ENCODE measurements at places on chromosomes 13 and 19. TPM values are rescaled to one million over a fixed set of nuclear protein-coding genes. Genes with fewer than 3 reads are reported as not detected.

The LCP1 gene
- 9.4 TPM for total RNA-seq

GRCh38 chr19:5718579-5719273 lies 1.2 kb downstream of the LONP1 start:
- no peak for DNase-seq

DNA sequence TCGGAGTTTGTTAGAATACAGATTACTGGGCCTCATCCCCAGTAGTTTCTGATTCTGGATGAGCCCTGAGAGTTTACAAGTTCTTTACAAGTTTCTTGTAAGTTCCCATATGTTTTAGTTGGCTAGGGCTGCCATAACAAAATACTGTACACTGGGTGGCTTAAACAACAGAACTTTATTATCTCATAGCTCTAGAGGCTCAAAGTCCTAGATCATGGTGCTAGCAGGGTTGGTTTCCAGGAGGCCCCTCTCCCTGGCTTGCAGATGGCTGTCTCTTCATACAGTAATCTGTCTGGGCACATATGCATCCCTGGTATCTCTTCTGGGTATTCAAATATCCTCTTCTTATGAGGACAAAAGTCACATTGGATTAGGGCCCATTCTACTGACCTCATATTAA lies 167.2 kb downstream of the KLF5 start:
- DNase-seq, result no peak

The TPTE2 gene
- total RNA-seq, result not detected

The IGFLR1 gene
- total RNA-seq, result 7.7 TPM

DNA sequence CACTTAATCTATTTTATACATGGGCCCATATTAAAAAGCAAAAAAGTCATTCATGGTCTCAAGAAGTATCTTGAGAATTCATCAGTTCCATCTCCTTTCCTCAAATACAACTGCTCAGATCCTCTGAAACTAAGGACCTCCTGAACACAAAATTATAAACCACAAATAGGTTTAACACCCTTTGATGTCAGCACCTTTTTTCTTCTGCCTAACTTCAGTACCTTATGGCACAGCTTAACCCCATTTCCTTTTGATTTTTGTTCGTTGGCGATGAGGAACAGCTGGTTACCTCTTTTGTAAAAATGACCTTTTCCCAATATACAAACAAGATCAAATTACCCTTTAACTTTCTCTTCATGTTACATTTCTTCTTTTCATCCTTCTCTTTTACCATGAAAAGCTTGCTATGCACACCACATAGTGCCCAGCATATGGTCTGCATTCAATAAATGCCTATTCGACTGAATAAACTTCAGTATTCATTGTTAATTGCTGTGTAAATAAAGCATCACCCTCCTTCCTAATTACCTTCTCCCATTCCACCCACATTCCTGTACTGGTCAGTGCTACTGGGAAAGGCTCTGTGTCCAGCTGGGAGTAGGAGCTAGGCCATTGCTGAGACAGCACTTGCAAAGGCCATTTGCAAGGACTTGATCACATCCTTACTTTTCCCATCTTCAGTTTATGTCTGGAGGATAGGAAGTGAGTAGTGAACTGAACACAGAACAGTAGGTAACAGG lies 317.9 kb downstream of the SHISA2 start:
- DNase-seq, result no peak

DNA sequence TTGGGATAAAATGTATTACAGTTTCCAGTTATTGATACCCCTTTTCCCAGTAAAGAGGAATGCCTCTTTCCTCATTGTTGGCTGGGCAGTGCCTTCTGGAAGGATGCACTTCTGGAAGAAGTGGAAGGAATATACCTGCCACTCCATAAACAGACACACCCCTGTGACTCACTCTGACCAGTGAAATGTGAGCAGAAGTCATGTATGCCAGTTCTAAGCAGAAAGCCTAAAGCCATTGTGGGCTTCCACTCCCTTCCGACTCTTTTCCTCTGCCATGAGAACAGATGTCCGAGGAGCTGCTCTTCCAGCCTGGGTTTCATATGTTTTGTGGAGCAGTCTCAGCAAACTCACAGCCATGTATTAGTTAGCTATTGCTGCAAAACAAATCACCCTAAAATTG lies 166.1 kb upstream of the SERP2 start:
- DNase-seq, result no peak

GRCh38 chr19:36488846-36489117 lies 579 bp downstream of the ZNF566 start:
- DNase-seq, result peak; percentile 33

- DNase-seq, result no peak
These were observed 140.1 kb downstream of the ZDHHC20 start for GRCh38 chr13:21318891-21319532.

- no peak for DNase-seq
These were observed 58.5 kb upstream of the GPR12 start for GRCh38 chr13:26819046-26819445.

GRCh38 chr13:73635166-73635787 lies 498.9 kb downstream of the KLF12 start:
- DNase-seq, result no peak

DNA sequence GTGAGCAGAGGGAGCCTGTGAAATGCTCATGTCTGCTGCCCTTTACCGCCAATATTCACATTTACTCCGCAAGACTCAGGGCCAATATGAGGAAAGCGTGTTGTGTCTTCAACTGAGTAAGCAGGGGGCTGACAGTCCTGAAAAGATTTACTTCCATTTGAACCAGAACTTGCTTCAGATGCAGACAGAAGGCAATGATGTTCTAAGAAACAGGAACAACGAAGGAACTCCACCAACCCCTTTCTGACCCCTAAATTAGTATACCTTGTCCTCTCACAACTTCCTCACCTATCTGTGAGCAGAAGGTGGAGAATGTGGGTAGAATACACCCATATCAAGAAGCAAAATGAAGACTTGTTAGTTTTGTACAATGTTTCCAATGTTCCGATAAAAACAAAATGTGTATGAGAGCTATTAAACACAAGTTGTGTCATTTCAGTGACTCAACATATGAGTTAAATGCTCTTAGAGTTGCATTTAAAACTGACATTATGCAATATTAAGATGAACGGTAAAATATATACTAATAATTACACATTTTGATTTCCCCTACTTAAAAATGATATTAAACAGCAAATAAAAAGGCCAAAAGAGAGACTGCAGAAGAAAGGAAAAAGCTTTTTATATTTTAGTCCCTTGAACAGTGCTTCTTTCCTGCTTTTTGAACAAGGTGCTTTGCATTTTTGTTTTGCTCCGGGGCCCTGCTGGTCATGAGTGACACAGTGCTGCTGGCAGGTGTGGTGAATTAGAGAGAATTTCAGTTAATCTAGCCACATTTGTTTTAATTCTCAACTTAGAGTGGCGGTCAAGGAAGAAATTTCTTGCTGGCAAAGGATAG lies 16.0 kb downstream of the TMEM272 start:
- DNase-seq, result no peak

DNA sequence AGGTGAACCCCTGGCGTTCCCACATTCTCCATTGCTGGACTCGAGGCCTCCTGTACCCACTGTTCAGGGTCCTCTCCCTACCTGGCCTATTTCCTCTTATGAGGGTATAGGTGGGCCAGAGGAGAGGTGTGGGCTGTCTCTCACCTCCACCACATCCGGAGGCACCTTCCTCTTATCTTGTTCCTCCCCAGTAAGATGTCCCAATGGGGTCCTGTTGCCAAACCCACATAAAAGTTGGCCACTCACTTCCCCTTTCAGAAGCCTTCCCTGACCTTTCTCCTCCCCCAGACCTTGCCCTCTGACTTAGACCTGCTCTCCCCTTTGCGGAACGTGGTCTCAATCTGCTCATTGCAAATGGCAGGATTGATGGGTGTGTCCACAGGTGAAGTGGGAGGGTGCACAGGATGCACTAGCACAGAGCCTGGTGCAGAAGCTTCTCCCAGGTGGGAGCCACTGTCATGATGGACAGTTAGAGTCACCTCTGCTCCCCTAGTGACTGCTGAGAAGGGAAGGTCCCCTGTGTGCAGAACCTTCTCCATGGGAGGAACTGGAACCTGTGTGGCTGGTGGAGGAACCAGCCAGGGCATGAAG lies 1.3 kb downstream of the CYP4F3 start:
- no peak for DNase-seq

DNA sequence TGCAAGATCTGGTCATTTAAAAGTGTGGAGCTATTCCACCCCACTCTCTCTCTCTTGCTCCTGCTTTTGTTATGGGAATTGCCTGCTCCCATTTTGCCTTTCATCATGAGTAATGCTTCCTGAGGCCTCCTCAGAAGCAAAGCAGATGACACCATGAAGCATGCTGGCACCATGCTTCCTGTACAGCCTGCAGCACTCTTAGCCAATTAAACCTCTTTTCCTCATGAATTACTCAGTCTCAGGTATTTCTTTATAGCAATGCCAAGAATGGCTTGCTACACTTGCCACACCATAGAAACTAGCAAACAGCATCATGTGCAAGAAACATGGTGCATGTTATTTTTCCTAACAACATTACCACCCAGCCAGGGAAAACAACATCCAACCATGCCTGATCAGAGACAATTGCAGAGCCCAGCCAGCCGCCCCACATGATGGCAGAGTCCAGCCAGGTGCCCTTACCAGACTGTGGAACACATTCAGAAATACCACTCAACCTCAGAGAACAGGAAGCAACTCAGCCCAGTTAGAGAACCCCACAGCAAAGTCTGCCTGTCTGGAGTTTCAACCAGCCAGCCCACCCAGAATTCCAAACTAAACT lies 36.9 kb downstream of the SYDE1 start:
- DNase-seq, result no peak

GRCh38 chr13:85261757-85262346 lies 537.4 kb downstream of the SLITRK6 start:
- DNase-seq, result no peak

The TUBA3C gene
- not detected for total RNA-seq

DNA sequence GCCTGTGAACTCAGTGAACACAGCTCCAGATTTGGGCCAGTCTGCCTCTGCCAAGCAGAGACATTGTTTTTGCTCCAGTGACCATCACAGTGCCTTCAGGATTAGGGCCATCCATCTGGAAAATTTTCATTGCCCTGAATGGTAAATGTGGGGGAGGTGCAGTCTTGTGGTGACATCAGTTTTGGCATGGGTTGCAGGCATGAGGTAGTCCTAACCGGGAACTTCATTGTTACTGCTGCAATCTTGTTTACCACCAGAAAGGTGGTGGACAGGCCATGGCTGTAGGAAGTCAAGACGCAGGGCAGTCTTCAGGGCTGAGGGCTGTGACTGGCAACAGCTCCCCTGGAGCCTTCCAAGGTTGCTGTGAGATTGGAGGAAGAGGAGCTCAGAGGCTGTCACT lies 55.2 kb downstream of the SPATA13 start:
- DNase-seq, result peak; percentile 46

DNA sequence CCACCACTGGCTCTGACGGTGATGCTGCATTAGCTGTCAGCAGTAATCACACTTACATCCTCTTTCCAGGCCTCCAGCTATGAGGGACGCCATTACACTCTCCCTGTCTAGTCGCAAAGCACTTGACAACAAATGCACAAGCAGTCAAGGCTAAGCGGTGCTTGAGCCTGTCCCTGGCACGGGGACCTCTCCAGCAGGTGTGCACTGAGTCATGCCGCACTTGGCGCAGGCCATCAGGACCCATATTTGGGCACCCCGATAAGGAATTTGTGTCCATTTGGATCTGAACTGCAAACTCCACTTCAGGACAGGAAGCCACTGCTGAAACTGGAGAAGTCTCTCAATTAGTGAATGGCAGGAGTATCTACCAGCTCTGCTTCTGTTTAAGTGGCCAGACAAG lies 301.9 kb upstream of the OBI1 start:
- no peak for DNase-seq

GRCh38 chr19:43505941-43506340 lies 1.4 kb upstream of the PHLDB3 start:
- DNase-seq, result no peak

GRCh38 chr13:29489650-29490560 lies 105.6 kb downstream of the SLC7A1 start:
- no peak for DNase-seq

The SYNGR4 gene
- total RNA-seq, result not detected

- no peak for DNase-seq
These were observed 10.0 kb upstream of the FFAR2 start for GRCh38 chr19:35438096-35438495.
